Inflammatory macrophage treated with lipopolysaccharide for 1 hour (primary cell): ENCODE measurements at places on chromosomes 11 and 22.

GRCh38 chr22:20514658-20515406, 7.4 kb downstream of the MED15 start:
- DNase-seq: peak; percentile 58

DNA sequence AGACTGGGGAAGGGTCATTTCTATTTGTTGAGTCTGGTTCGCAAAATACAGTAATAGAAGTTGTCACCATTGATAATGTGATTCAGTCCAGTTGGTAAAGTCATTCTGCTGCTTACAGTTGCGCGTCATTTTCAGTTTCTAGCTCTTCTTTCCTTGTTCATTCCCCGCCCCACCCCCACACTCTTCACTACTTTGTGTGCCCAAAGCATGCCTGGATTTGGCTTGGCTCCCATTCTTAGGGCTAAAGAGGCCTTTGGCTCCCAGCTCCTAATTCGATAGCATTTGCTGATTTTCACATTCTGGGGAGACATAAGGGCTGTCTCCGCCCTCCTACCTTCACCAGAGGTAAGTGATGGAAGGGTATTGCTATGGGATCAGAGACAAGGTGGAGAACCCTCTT, 43.0 kb downstream of the CECR2 start:
- DNase-seq: no peak

- no peak for DNase-seq
These were observed 68.1 kb downstream of the ALX4 start for GRCh38 chr11:44241851-44242250.

- peak; percentile 41 for DNase-seq
These were observed 57.0 kb downstream of the LRRC74B start for GRCh38 chr22:21102659-21103267.

DNA sequence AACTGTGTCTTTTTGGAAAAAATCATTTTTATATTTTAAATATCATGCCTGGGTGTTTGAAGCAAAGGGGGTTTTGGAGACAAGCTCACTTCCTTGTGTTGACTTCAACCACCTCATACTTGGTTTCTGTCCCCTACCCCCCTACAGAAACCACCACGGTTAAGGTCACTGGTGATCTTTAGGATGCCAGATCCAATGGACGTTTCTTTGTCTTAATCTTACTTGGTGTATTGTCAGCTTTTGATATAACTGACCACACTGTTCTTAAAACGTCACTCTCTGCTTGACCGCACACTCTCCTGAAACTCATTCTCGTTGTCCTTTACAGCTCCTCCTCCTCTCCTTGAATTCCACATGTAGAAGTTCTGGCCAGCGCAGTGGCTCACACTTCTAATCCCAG, 34.8 kb upstream of the SWAP70 start:
- no peak for DNase-seq

GRCh38 chr11:69439651-69440464, 41.6 kb upstream of the LINC01488 start:
- DNase-seq: no peak

- DNase-seq: no peak
These were observed 11.0 kb upstream of the NRIP3 start for GRCh38 chr11:9014826-9015225.

DNA sequence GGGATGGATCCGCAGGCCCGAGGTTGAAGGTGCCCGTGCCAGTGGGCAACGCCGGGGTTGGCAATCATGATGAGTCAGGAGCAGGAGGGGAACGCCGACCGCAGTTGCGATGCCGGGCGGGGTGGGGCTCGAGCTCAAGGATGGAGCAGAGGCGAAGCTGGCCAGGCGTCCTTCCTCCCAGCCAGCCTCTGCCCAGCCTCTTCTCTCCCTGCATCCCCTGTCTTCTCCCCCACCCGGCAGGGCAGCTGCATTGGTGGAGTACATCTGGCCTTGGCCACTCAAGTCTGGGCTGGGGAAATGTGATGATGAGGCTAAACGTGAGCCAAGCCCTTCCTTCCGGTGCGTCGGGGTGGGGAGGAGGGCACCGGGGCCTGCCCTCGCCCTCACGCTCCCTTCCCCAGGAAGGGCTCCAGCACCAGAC, 3.9 kb downstream of the IFITM10 start:
- DNase-seq: peak; percentile 43

GRCh38 chr11:110196884-110197420, 99.5 kb downstream of the RDX start:
- no peak for DNase-seq

DNA sequence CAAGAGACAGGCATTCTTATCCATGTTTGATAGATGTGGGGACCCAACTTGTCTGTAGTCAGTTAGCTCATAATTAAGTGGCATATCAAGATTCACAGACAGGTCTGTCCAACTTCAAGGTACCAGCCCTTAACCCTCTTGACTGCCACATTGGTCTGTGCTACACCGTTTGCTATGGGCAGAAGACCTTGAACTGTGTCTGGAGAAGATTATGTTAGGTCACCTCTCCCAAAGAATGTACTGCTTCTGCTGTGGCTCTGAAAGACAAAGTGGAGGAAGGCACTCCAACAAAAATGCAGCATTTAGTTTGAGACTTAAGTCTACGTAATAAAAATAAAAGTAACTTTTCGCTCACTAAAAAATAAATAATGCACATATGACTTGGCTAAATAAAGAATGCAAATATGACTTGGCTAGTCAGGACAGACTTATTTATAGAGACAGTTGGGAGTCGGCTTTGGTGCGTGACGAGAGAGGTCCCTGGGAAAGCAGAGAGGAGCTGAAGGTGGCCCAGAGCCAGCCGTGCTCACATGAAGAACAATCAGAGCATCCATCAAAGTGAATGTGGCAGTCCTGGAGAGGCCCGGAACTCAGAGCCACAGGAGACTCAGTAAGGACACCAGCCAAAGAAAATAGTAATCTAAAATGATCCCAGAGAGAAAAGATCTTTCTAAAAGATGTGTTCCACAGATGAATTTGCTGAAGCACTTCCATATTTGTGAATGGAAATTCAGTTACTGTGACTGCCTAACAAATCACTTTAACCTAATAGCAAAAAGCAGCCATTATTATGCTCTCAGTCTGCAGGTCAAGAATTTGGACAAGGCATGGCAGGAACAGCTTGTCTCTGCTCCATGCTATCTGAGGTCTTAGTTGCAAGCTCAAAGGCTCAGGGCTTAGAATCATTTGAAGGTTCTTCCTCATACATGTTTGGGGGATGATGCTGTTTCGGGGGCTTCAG, 35.0 kb downstream of the CWC15 start:
- DNase-seq: no peak

GRCh38 chr22:31738566-31738965, 11.4 kb downstream of the PRR14L start:
- DNase-seq: no peak

GRCh38 chr11:115257678-115258077, 246.5 kb downstream of the CADM1 start:
- DNase-seq: no peak

DNA sequence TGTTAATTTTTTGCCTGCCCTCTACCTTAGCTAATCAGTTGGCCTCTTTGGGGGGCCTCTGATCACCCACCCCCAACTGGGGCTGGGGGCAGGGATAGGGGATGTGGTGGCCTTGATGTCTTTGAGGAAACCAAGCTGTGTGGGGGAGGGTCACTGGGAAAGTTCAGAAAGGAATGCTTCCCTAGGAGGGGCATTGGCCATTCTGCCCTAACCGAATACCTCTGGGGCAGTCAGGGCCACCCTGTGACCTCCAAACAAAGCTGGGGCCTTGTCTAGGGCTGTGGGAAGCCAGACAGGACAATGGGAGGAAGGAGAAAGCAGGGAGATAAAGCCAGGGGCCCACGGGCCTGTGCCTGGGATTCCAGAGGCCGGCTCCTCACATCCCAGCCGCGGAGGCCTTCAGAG, 97.5 kb downstream of the TSPAN18 start:
- DNase-seq: no peak

DNA sequence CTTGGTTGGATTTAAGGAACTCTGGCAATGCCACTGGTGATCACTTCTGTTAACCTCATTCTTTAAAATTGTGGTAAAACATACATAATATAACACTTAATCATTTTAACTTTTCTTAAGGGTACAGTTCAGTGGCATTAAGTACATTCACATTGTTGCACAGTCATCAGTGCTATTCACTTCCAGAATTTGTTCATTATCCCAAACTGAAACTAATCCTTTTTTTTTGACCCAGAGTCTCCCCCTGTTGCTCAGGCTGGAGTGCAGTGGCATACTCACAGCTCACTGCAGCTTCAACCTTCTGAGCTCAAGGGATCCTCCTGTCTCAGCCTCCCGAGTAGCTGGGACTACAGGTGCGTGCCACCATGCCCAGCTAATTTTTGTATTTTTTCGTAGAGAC, 10.6 kb downstream of the ELF5 start:
- no peak for DNase-seq

GRCh38 chr11:35566181-35566580, 40.8 kb upstream of the PAMR1 start:
- no peak for DNase-seq

GRCh38 chr22:24367841-24368240, 59.6 kb upstream of the ADORA2A start:
- DNase-seq: no peak

DNA sequence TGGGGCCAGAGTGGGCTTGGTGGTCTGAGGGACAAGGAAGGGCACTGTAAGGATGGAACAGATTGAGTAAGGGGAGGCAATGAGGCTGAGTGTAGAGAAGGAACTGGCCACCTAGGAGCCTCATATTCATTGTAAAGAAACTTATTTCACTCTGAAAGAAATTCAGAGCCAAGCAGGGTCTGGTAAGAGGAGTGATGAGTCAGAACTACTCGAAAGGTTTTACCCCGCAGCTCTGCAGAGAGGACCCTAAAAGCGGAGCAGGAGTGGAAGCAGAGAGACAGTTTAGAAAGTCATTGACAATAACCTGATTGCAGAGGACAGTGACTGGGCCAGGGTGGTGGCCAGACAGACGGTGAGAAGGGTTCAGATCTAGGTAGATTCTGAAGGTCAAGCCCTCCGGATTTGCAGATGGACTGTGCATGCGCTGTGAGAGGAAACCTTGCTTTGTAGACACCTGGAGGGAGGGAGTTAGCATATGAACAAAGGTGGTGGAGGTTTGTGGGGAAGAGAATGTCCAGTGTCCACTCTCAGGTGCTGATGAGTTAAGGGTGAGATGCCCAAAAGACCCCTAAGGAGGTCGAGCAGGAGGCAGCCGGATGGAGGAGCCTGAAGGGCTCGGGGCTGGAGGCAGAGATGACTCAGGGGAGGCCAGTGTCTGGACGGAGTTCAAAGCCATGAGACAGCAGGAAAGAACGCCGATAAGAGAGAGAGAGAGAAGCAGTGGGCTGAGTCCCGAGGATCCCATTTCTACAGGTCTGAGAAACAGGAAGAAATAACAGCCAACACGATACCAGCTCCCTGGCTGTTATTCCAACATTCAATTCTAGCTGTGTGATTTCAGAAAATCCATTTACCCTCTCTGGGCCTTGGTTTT, 546.0 kb downstream of the BRD1 start:
- no peak for DNase-seq

- peak; percentile 59 for DNase-seq
These were observed 281.6 kb downstream of the TBC1D22A start for GRCh38 chr22:47043835-47044721.

GRCh38 chr11:23359297-23359696, 499.0 kb upstream of the CCDC179 start:
- DNase-seq: no peak

DNA sequence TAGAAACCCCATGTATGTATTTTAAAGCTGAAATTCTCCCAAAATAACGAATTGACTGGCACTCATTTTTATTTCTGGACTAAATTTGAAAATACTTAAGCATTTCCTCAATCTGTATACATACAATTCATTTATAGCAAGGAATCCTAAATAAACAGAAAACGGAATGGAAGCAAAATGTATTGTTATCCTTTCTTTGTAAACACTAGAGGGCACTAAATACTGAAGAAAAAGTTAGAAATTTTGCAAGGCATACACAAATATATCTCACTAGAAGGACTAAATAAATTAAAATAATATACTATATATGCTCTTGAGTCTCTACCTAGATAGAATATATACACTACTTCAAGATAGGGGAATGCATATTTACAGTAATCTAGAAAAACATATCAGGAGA, 23.1 kb upstream of the ANO5 start:
- peak; percentile 44 for DNase-seq

- no peak for DNase-seq
These were observed 100.7 kb downstream of the NAV2 start for GRCh38 chr11:19813158-19813879.

- no peak for DNase-seq
These were observed 501.0 kb upstream of the LUZP2 start for GRCh38 chr11:23995891-23996290.

GRCh38 chr11:19892387-19892786, 179.8 kb downstream of the NAV2 start:
- DNase-seq: no peak

DNA sequence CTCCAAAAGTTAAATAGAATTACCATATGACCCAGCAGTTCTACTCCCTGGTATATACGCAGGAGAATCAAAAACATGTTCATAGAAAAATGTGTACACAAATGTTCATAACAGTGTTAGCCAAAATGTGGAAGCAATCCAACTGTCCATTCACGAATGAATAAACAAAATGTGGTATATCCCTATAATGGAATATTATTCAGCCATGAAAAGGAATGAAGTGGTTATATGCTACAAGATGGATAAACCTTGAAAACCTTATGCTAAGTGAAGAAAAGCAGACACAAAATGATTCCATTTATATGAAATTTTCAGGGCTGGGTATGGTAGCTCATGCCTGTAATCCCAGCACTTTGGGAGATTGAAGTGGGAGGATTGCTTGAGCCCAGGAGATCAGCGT, 16.1 kb downstream of the POLD4 start:
- no peak for DNase-seq

DNA sequence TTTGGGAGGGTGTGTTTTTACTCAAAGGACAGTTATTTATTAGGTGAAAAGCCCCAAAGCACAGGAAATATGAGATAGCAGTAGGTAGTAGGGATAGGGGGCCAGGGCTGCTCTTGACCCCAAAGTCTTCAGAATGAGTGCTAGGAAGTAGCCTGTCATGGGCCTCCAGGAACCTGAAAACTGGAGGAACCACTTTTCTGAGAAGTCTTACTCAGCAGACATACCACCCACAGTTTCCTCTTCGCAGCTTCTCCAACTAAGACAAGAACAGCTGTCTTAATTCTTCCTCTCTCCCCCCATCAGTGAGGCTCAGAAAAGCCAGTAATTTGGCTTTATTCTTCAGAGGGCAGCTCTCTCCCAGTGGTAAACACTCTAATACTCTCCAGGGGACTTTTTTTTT, 84.0 kb upstream of the CTSC start:
- DNase-seq: peak; percentile 74

DNA sequence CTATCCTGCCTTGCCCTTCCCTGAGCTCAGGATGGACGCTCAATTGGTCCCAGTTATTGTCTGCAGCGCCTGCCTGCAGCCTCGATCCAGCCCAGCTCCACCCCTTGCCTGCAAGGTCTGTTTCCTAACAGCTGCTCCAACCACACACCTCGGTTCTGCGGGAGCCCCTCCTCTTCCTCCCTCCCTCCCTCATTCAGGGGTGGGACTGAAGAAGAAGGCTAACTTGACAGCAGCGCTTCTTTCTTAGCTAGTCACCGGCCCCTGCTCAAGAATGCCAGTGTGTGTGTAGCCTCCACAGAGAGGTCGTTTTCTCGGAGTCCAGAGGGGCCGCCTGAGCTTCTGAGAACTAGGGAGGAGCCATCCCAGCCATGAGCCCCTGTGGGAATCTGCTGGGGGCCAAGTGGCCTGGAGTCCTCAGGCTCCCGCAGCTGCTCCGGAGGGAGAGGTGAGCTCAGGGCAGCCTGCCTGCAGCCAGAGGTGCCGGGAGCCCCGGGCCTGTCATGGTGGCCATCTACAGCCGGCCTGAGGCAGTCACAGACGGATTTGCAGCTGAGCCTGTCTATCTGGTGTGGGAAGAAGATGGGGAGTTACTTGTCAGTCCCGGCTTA, 36.1 kb downstream of the LIMK2 start:
- DNase-seq: no peak

- DNase-seq: no peak
These were observed 23.4 kb downstream of the CLPB start for GRCh38 chr11:72410956-72411355.
